ENCODE measurements at places on chromosomes 12 and 14.
A peak's percentile ranks its signal among the peaks of the same experiment; 100 is the strongest.

DNA sequence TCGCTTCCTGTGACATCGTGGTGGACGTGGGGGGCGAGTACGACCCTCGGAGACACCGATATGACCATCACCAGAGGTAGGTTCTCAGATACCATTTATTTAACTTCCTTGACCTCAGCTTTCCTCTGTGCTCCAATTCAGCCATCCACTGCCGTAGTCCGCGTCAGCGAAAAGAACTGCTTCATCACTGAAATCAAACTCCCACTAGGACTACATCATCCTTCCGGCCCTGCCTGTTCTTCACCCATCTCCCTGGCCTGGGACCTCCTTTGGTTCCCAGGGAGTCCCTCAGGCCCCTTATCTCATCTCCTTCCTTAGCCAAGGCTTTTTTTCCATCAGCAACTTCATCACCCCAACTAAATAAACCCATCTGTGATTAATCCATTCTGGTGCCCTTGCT, 692 bp downstream of the MYG1 start:
- DNase-seq, result no peak

GRCh38 chr14:89803542-89803941, 151.0 kb downstream of the EFCAB11 start:
- DNase-seq, result no peak

GRCh38 chr12:70719672-70720420, 82.6 kb upstream of the PTPRB start:
- DNase-seq, result peak; percentile 9

GRCh38 chr12:11875414-11875935, 195.3 kb upstream of the BCL2L14 start:
- no peak for DNase-seq

GRCh38 chr14:95956601-95957460, 80.2 kb downstream of the TUNAR start:
- no peak for DNase-seq

DNA sequence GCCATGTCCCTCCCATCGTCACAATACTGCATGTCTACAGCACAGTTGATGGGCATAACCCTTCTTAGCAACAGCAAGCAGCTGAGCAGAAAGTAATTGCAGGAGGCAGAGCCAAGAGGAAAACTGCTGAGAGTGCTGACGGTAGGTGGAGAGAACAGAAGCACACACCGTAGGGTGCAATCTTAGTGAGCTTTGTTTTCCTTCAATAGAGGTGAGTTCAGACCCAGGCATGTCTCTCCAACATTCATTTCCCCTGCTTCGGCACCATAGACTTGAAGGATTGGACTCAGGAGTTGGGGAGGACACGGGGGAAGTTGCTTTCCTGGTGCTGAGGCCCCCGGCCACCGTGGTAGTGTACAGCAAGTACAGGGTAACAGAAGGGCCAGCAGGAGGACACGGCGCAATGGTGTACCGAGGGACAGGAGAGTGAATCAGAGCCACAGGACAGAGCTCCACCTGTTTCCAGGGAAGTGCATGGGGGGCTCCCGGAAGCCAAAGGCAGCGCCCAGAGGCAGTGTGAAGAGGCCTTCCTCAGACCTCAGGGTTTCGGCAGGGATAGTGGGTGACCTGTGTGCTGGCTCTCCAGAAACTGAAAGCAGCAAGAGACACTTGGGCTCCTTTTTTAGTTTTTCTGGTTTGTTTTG, 36.3 kb upstream of the SINHCAF start:
- DNase-seq, result no peak

- no peak for DNase-seq
These were observed 49.2 kb downstream of the FUT8 start for GRCh38 chr14:65461730-65462129.

DNA sequence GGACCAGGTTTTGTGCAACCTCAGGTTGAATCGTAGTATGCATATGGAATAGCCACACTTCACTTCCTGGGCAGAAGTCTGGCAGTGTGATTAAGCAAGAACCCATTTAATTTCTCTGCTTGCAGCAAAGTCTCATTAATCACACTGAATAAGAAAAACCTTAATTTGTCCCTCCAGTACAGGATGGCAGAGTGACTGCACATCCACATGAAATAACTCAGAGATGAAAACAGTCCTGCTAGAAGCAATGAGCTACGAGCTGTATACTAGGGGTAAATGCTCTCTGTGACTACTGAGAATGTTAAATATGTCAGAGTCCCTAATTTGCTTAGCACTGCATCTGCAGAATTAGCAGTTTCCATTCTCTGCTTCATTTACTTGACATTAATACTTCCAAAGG, 88.9 kb downstream of the ACSS3 start:
- no peak for DNase-seq

DNA sequence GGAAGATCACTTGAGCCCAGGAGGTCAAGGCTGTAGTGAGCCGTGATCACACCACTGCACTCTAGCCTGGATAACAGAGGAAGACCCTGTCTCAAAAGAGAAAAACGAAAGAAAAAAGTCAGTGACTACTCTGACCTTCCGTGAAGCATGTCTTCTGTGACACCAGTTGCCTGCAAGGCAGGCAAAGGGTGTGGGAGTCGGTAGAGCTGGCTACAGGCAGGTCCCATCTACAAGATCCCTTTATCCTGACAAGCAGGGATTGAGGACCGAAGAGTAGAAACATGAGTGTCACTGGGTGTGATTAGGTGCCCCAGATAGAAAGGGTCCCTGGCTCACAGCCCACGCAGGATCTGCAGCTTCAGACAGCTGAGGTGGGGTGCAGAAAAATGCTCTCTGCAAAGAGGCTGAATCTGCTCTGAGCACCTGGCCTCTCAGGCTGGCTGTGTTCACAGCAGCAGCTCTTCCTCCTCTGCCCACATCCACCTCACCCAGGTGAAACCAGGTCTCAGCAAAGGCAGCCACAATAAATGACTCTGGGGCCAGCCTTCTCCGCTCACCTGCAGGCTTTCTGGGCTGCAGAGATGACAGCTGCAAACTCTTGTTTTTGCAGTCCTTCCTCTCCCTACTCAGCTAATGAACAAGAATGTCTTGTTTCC, 28.6 kb upstream of the HSP90B1 start:
- DNase-seq, result peak; percentile 14

GRCh38 chr12:13962699-13963098, 18.7 kb downstream of the GRIN2B start:
- DNase-seq, result no peak

DNA sequence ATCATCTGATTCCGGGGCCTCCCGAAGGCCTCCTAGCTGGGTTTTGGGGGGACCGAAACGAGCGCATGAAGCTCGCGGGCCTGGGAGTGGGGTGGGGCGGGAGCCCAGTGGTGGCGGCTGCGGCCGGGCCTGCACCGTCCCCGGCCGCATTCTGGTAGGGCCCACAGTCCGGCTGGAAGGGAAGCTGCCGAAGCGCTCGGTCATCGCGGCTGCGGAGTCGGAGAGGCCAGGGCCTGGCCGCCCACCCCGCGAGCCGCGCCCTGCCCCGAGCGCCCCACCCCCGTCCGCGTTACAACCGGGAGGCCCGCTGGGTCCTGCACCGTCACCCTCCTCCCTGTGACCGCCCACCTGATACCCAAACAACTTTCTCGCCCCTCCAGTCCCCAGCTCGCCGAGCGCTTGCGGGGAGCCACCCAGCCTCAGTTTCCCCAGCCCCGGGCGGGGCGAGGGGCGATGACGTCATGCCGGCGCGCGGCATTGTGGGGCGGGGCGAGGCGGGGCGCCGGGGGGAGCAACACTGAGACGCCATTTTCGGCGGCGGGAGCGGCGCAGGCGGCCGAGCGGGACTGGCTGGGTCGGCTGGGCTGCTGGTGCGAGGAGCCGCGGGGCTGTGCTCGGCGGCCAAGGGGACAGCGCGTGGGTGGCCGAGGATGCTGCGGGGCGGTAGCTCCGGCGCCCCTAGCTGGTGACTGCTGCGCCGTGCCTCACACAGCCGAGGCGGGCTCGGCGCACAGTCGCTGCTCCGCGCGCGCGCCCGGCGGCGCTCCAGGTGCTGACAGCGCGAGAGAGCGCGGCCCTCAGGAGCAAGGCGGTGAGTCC, at the start of gene KLC1:
TSS of gene KLC1 (plus strand) at position 528 of the 819 bp plus-strand sequence. CDS start 25,354 bp downstream, outside the sequence.
- peak; percentile 52 for DNase-seq

DNA sequence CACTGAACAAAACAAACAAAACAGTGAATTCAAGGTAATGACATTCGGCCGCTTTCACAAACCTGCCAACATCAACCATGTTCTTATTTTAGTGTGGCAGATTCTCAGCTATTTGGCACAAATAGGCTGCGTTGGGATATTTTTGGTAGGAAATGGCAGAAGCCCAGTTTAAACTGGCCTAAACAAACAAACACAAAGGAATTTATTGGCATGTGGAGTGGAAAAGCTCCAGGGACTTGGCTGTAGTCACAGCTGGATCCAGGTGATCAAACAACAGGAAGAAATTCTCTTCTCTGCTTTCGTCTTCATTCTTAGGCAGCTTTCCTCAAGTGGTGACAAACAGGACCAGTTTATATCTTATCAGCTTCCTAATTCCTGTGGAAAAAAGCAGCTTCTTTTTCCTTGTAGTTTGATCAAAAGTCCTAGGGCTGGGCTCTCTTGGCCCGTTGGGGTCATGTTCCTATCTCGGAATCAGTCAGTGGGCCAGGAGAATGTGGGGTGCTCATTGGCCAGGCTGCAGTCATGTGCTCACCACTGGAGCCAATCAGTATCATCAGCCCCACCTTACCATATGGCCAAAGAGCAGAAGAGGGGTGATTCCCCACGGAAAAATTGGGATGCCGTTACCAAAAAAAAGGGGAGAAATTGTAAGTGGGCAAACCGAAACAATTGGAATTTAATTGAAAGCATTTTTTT, 22.6 kb downstream of the C12orf75 start:
- DNase-seq, result no peak

- no peak for DNase-seq
These were observed 100.3 kb downstream of the MYRFL start for GRCh38 chr12:69925291-69925690.

- no peak for DNase-seq
These were observed 17.9 kb downstream of the C12orf43 start for GRCh38 chr12:120998435-120998834.

GRCh38 chr14:50929506-50929905, 14.8 kb downstream of the PYGL start:
- no peak for DNase-seq

DNA sequence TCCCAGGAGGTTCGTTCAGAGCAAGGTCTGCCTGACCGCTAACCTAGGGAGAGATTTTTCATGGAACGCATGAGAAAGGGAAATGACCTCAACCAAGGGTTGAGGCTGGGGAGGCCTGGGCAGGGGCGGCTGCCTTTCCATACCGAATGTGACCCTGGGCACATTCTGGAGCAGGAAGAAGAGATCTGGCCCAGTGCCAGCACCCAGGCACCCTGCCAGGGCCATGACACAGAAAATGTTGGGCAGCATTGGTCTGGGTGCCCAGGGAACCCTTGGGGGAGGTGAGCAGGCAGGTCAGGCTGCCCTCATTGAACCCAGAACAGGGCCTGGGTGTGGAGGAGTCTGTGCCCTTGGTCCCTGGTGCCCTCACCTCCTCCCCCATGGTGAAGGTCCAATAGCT, 106.8 kb downstream of the CALM1 start:
- no peak for DNase-seq

- DNase-seq, result no peak
These were observed 34.7 kb downstream of the KCNA5 start for GRCh38 chr12:5078423-5078822.

DNA sequence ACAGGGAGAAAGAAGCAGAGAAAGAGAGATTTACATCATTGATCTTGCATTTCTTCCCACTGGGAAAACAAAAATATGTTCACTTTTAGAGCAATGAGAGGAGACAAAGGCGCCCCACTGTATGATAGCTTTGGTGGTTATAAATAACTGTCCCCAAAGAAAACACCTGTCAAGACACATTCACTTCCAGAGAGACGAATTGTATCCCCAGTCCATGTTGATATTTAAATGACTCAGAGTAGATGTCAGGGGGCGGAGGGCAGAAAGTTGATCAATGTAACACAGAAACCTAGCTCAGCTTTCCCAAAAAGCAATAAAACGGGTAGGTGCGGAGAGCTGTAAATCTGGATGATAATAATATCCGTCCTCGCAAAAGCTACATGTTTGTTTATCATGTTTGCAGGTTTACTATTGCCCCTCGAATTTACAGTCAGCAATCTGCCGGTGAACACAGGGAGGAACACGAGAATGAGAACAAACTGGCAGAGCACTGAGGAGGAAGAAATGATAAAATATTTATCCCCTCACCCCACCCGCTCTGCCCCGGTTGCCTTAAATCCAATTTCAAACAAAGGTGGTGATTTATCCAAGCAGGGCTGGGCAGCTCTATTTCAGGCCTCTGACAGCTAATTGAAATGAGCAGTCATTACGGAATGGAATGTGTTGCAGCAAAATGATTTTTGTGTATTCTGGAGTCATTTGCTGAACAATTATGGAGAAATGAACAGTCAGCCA, 84.4 kb downstream of the CMKLR1 start:
- no peak for DNase-seq

- DNase-seq, result no peak
These were observed 120.7 kb downstream of the ESRRB start for GRCh38 chr14:76496595-76496994.

DNA sequence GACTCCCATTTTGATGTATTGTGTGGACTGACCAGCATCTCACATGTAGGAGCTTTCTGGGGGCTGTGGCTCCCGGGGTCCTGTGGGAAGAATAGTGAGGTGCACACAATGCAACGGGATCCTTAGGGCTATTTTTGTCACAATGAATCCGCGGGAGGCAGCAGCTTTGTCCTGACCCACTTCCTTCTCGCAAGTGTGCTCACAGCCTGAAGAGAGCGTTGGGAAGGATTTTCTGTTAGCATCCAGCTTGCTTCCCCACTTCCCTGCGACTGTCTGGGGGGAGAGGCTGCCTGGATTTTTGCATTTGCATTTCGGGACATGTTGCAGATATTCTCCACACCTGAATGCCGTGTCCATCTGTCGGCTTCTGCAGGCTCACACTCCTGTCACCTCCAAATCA, 31.9 kb downstream of the FZD10 start:
- no peak for DNase-seq

DNA sequence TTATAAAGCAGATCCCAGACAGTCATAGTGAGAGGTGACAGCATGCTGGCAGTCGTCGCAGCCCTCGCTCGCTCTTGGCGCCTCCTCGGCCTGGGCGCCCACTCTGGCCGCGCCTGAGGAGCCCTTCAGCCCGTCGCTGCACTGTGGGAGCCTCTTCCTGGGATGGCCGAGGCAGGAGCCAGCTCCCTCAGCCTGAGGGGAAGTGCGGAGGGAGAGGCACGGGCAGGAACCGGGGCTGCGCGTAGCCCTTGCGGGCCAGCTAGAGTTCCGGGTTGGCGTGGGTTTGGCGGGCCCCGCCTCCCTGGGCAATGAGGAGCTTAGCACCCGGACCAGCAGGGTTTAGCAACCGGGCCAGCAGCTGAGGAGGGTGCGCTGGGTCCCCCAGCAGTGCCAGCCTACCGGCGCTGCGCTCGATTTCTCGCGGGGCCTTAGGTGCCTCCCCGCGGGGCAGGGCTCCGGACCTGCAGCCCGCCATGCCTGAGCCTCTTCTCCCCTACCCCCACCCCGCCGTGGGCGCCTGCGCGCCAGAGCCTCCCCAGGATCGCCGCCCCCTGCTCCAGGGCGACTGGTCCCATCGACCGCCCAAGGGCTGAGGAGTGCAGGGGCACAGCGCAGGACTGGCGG, 451.2 kb upstream of the DCN start:
- DNase-seq, result no peak

GRCh38 chr14:75609606-75610475, 31.4 kb downstream of the FLVCR2 start:
- DNase-seq, result no peak

GRCh38 chr12:105214148-105214547, 21.8 kb downstream of the APPL2 start:
- no peak for DNase-seq
